ENCODE measurements at places on chromosomes 6 and 20.

DNA sequence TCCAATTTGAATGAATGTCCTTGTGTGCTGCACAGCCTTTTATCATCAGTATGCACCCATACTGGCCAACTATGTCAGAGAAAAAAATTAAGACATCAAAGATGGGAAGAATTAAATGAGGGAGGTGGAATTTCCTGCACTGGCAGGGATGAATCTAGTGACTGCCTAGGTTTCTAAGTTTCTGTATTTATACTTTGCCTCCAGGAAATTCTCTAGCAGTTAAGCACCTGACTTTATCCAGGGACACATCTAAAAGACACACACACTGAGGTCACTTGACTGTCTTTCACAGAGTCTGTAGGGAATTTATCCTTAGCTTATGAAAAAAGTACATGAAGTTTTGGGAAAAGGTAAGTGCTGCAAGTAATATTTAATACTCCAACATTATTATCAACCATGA is 636.5 kb upstream of the PTCHD4 start:
- no peak for DNase-seq

DNA sequence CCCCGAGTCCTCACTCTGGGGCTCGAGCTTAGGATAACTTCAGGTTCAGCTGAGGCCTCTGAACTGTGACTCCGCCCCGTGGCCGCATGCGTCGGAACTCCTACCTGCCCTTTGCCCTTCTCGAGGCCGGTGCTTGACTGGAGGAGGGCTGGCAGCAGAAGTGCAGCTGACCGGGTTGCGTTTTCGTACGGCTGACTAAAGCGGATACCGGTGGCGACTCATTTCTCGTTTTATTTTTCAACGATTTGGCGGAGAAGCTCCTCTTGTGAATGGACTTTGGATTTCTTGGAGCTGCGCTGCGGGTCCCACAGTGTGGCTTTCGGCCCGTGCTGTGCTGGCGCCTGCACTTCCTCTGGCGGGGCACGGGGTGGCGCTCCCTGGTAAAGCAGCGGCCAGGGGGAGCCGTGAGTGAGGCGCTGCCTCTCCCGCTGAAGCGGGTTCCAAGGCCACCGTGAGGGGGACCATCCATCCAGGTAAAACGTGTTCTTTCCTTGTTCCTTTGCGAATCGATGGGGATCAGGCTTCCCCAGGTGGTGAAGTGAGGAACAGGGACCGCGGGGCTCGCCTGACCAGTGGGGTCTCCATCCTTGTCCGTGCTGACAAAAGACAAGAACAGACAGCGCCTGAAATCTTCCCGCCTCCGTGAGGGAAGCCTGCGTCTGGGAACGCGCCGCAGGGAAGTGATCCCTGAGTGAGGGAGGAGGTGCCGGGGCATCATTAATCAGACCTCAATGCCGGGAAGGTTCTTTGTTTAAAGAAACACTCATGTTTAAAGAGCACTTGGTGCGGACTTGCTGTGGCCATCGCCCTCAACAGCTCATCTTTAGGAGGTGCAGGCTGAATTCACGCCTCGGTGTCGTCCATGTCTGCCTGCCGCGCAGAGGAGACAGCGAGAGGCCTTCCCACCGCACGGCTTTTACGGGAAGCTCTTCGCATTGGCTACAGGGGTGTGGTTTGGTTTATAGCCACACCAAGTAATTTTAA is 38.8 kb downstream of the ERMARD start:
- no peak for DNase-seq

DNA sequence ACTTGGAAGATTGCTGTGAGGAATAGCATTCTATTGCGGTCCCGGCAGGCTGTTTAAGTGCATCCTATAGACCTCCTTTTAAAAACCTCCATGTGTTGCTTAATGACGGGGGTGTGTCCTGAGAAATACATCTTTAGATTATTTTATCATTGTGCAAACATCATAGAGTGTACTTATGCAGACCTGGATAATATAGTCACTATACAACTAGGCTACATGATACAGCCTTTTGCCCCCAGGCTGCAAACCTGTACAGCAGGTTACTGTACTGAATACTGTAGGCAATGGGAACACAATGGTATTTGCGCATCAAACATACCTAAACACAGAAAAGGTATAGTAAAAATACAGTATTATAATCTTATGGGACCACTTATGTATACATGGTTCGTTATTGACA is 175.6 kb downstream of the RNF144B start:
- DNase-seq = no peak

GRCh38 chr6:90158936-90159335 is 137.7 kb downstream of the BACH2 start:
- DNase-seq = no peak

DNA sequence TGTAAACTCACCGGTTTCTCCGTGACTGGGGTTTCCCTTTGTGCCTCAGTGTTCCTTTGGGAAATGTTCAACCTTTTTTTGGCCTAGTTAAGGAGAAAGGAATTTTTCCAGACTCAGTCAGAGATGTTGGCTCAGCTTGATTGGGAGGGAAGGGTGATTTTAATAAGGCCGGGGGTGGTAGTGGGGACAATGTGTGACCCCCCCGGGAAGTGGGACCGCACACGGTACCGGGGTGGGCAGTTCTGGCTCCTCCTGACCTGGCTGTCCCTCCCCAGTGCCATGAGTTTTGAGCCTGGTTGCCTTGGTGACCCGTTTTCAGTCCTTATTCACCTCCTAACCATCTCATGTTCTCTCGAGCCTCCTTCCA is 132.7 kb downstream of the SNX5 start:
- DNase-seq = no peak

DNA sequence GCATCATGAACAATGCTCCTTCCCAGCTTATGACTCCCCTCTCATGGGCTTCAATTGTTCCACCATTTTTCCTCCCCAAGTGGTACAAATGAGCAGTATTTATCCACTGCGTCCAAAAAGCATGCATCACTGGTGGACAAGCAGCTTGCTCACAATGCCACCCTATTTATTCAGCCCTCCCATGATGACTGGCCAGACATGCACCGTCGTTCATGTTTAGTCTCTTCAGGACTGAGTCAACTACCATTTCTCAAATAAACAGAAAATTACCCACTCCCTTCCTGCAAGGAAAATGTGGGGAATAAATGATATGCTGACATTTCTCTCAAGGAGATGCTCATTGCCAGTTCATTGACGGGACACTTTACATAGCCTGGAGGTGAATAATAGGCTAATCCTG is 300.4 kb downstream of the C6orf118 start:
- no peak for DNase-seq

DNA sequence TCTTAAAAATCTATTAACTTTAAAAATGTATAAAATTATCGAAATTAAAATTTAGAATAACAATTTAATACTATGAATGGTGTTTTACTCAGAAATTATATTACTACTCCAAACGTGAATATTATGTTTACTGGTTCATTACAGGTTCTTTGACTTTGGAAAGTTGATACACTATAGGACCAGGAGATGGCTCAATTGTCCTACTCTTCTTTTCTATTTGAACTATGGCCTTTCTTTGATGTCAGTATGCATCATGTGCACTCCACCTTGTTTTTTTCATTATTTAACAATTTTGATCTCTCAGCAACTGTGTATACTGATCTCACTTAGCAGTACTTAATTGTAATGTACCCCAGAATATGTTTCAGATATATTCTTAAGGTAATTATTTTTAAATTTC is 391.5 kb upstream of the MANEA start:
- DNase-seq = no peak

DNA sequence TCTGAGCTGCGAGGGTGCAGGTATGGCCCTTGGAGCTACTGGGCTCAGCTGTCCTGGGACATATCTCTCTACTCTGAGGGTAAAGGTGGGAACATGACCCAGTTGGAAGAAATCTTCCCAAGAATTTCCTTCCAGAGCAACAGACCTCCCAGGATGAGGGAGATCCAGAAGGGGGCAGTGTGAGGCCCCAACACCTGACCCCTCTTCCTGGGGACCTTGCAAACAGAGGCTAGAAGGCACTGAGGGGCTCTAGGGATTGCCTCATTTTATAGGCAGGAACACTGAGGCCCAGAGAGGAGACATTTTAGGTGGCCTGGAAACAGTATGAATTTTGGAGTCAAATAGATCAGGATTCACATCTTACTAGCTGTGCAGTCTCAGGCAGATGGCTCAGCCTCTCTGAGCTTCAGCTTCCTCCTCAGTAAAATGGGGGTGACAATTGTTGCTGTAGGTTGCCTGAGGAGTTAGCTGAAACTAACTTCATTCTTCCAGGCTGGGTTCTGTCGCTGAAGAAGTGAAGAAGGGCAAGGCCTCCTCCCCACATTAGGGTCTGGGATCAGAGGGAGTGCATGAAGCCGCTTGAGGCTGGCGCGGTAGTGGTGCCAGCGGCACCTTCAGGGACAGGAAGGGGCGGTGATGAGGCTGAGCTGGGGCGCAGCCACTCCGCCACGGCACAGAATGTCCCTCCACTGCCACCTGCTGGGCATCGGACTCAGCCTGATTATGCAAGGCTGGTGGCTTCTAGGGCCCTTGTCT is 11.4 kb downstream of the KCNK17 start:
- no peak for DNase-seq

GRCh38 chr6:38508286-38508685 is 131.4 kb downstream of the BTBD9 start:
- DNase-seq = no peak

DNA sequence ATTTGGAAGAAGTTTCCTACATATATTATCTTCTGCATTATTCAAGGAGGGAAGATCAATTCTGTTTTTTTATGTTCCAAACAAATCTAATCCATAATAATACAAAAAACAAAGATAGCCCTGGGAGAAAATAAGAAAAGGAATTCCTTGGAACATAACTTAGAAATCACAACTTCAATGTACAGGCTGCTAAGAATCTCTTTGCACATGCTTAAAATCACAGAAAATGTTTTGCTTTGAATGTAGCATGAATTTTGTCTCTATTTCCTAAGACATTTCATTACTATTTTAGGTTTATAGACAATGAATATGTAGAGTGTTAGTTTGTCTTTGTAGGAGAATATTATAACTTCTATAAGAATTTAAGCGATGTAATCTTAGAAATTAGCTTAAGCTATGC is 700.1 kb downstream of the RNF144B start:
- no peak for DNase-seq

GRCh38 chr6:148548749-148549140 is 198.1 kb upstream of the UST start:
- DNase-seq = no peak

DNA sequence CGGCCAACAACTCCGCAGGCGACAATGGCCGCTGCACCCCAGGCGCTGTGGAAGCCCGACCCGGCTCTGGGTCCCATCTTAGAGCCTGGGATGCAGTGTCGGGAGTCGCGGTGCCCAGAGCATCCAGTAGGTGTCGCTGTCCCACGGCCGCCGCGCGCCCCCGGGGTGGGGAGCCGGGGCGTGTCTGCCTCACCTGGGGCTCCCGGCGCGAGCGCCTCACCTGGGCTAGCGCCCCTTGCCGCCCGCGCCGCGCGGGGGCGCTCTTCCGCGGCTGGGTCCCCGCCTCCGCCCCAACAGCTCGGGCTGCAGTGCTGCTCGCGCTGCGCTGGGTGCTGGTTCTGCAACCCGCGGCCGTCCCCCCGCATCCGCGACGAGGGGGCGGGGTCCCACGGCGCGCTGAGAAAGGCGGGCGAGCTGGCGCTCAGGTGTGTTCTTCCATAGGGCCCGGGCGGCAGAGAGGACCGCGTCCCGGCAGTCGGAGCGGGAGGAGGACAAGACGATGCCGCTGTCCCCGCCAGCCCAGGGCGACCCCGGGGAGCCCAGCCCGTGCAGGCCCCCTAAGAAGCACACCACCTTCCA is at the start of gene CRYBG1:
Gene CRYBG1, plus strand, starts transcription at position 308 of the 579 bp plus-strand sequence. Its CDS starts 192 bp downstream, at position 500.
- no peak for DNase-seq

DNA sequence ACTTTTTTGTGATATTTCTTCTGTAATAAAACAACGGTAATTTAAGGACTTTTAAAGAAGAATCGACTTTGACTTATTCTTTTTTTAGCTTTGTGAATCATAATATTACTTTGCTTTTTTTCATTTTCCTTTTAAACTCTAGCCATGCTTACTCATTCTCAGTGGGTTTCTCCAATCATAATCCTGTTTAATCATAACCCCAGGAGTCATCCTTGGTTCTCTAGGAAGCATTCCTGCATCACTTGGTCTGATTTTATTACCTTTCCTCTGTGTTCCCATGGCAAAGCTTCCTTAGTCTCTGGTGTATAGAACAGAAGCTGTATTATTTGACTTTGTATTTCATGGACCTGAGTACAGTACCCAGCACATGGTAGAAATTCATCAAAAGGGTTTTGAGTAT is 223.5 kb downstream of the CDKAL1 start:
- DNase-seq = no peak

GRCh38 chr20:57398231-57398821 is 7.1 kb downstream of the RBM38 start:
- DNase-seq = no peak

DNA sequence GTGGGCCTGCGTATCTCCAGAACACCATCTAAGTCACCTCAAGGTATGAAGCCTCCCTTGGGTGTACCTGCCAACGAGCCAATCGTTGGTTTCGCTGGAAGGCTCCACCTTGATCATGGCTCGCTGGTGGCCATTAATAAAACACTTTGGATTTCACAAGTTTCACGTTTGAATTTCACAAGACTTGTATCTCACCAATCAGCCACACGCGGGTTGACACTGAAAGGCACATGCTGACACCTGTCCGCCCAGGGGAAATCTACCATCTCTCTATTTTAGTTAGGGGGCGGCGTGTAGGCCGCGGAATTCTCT is 586 bp upstream of the HMGA1 start:
- no peak for DNase-seq

DNA sequence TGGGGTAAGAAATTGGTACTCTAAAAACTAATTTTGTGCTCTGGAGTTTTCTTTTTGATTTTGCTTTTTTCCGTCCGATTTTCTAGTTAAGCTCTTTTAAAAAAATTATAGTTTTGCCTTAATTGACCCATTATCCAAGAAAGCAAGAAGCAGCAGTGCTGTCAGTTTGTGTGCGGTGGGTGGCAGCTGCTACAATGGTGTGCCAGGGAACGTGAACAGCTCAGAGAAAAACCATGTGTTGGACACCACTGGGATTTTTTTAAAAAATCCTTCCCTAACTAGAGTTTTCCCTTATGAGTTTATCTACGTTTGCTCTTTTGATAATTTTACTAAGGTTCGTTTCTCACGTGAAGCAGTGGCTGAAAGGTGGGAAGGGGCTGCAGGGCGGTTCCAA is 8.0 kb downstream of the MAP3K5 start:
- no peak for DNase-seq

- no peak for DNase-seq
Observed at GRCh38 chr20:43334080-43334479, 123.6 kb upstream of the SRSF6 start.

- DNase-seq = no peak
Observed at GRCh38 chr20:51347831-51348230, 194.7 kb downstream of the NFATC2 start.

All from cortex of kidney (tissue), 1 donor.